Body of pancreas (tissue), 4 donors: ENCODE measurements at places on chromosomes 3 and 15.

DNA sequence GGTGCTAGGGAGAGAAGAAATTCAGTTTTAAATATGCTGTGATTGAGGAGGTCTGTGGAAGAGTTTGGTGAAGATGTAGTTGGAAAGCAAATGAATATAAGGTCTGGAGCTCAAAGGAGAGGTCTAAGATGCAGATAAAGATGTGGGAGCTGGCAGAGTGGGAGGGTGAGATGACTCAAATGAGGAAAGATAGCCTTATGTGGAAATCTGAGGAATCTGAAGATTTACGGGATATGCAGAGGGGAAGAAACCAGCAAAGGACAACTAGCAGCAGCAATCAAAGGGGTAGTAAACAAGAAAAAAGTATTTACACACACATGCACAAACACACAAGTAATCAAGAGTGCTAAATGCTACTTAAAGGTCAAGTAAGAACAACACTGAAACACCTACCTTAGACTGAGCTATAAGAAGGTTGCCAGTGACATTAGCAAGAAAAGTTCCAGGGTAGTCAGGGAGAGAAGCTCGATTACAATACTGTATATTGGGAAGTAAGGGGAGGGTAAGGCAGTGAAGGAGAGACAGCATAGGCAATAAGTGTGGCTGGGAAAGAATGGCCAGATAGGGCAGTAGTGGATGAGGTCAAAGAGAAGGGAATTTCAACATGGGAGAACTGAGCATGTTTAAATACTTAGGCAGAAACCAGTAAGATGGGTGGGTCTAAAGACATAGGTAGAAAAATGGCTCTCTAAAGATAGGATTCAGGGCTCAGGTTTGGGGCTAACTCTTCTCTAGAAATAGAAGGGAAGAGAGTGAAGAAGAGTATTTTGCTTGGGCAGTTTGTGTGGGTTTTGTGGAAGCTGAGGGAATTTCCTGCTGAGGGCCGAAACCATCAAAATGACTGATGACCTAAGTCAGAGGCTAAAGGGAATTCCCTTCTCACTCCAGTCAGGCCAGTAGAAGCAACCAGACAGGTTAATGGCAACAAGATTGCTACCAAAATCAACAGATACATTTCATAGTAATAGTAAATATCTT is 8.9 kb downstream of the CMTM6 start:
- no peak for DNase-seq

- no peak for DNase-seq
Measured at GRCh38 chr15:27062951-27063350, 92.0 kb downstream of the GABRG3 start.

DNA sequence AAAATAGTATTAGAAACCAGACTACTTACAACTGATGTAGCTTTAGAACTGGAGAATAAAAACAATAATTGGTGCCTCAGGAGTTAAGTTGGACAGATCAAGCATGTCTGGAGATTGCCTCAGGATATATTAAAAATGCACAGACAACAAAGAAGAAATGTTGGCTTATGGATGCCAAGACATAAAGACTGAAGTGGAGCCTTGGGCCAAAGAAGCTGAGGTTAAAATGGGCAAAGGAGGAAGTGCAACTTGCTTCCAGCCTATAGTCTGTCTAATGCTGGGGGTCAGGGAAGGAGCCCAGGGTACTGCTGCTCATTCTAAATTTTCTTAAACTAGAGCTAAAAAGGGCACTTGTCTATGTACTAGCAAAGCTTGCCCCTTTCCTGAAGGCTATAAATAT is 77.5 kb downstream of the ESYT3 start:
- DNase-seq = no peak

DNA sequence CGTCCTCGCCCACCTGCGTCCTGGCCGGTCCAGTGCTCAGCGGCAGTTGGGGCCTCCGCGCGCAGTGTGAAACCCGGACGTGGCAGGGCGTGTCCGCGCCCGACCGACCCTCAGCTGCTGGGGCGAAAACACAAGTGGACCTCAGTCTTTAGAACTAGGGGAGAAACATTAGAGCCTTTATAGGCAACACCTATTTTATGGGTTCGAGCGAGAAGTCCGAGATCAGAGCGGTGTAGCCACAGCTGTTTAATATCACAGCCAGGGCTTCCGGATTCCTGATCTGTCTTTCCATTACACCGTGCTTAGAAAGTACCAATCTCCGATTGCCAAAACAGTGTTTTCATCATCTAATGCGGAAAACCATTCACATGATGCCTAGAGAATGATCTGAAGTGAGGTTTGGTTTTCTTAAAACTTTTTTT is 506 bp downstream of the RAD51 start:
- DNase-seq = no peak

DNA sequence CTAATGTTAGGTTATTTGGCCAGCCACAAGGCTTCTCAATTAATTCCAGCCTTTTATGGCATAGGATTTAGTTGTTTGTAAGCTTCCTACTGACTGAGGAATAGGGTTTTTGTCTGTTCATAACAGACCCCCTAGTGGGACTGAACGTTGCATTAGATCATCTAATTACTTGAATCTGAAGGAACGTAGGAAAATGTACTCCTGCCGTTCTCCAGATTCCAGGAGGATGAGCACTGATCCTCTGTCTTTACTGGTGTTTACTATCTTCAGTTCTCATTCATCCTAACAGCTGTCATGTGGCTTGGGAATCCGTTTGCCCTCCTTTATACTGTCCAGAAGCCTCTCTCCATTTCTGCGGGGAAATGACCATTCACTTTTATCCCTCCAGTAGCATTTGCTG is 52.7 kb downstream of the RAD54L2 start:
- no peak for DNase-seq

GRCh38 chr3:174110761-174111160 is 713.2 kb downstream of the NLGN1 start:
- no peak for DNase-seq

DNA sequence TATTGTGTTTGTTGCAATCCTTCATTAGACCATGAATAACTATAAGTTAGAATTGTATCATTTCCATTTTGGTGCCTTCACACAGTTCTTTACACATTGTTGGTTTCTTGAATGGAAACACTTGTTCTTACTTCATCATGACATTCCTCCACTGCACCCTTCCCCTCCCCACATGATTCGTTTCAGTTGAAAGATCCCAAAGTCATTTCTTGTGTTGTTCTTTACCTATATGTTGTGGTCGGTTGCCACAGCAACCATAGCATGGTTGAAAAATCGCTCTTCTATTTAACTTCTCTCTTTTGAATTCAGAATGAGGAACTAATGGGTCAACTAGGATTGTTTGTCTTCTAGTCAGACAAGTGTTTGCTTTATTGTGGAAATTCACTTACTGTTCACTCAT is 103.3 kb downstream of the IL1RAP start:
- no peak for DNase-seq

DNA sequence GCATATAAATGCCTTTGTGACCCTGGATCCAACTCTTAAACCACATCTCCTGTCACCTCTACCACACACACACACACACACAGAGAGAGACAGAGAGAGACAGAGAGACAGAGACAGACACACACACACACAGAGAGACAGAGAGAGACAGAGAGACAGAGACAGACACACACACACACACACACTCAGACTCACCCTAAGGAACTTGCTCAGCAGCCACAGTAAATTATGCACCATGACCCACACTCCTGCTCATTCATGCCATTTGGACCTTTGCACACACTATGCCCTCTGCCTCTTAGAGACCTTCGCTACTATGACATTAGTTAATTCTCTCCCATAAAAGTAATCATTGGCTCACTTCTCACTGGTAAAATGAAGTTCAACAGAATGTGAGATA is 275.7 kb downstream of the ADAMTSL3 start:
- DNase-seq = no peak

GRCh38 chr15:56980473-56980872 is 62.0 kb downstream of the TCF12 start:
- no peak for DNase-seq

DNA sequence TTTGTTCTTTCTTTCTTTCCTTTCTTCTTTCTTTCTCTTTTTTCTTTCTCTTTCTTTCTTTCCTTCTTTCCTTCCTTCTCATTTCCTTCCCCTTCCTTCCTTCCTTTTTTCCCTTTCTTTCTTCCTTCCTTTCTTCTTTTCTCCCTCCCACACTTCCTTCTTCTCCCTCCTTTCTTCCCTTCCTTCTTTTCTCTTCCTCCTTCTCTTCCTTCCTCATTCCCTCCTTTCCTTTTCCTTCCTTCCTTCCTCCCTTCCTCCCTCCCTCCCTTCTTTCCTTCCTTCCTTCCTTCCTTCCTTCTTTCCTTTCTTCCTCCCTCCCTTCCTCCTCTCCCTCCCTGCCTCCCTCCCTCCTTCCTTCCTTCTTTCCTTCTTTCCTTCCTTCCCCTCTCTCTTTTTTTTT is 755.7 kb upstream of the GRM7 start:
- no peak for DNase-seq

GRCh38 chr15:88651971-88652370 is 13.2 kb downstream of the ISG20 start:
- DNase-seq = no peak

DNA sequence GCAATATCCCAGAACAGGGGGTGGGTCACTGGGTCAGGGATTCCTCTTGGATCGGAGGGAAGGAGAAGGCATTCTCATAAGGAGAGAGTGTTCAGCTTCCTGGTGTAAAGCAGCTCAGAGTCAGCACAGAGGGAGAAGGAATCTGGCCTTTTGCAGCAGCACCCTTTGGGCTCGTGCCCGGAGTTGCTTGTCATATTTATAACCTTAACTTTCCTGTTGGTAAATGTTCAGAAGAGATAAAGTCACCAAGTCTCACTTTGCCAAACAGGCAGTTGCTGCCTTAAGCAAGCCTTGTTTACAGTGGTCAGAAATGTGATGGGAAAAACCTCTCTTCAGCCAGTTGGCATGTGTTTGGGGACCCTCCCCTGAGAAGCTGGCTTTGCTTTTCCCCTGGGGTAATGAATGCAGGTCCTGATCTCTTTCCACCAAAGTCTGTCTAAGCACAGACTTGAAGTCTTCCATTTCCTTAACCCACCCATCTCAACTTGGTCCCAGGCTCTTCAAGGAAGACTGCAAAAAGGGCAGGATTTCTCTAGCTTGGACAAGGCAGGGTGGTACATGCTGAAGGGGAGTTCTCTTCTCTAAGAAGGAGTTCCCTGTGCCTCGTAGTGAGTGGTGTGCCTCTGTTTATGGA is 206.9 kb upstream of the BHLHE40 start:
- DNase-seq = peak; percentile 98

GRCh38 chr3:126342991-126343648 is 14.1 kb downstream of the KLF15 start:
- no peak for DNase-seq

GRCh38 chr3:179308001-179308400 is 14.8 kb upstream of the ZNF639 start:
- DNase-seq = no peak

- DNase-seq = no peak
Measured at GRCh38 chr15:27490867-27491595, 520.0 kb downstream of the GABRG3 start.

GRCh38 chr15:65373163-65373651 is 4.6 kb downstream of the IGDCC3 start:
- no peak for DNase-seq

- no peak for DNase-seq
Measured at GRCh38 chr3:47916201-47916600, 100.0 kb downstream of the MAP4 start.

GRCh38 chr15:91866971-91867372 is 13.5 kb downstream of the SLCO3A1 start:
- no peak for DNase-seq

- peak; percentile 85 for DNase-seq
Measured at GRCh38 chr15:64521726-64522164, 61.4 kb downstream of the ZNF609 start.

DNA sequence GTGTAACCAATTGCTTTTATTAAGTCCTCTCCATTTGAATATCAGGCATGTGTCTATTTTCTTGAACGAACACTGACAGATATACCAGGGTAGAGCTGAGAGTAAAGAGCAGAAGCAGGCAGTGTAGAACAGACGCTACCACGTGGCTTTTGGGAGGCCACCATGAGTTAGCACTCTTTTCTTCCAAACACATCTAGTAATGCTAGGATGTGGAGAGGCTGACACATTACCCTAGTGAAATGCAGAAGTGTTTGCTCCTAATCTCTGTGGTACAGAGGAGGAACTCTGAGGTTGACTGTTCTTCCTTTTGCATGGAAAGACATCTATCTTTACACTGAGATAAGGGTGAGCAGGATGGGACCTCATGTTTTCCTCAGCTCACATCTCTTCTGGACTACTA is 216.3 kb downstream of the SATB1 start:
- no peak for DNase-seq

DNA sequence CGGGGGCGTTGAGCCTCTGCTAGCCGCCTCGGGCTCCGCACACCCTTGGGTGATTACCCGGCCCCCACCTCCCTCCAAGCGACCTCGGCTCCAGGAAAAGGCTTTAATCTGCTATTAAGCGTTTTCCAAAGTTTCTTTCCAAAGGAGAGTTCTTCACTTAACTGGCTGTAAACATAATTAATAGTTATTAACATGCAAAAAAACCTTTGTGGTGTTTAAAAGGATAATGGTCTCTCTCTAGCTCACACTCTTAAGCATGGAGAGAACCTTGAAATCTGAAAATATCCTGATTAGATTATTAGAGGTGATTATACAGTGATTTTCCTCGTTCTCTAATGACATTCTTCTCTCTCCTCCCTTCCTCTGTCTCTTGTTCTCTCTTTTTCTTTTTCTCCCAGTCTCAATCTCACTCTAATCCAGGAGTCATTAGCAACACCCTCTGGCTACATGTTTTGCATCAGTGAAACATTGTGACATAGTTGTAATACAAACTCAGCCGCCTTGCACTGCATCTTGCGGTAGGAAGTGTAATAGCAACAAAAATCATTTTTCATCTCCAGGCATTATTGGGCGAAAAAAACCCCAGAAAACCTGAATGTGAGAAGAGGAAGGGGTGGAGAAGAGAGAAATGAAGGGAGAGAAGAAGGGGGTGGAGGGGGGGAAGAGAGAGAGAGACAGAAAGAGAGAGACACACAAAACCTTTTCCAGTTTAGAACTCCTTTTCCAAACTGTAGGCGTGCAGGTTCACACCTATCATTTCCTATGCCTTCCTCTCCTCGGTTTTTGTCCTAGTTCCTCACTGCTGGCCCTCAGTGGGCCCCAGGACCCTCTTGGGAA is 24.4 kb downstream of the NR2F2 start:
- DNase-seq = no peak

DNA sequence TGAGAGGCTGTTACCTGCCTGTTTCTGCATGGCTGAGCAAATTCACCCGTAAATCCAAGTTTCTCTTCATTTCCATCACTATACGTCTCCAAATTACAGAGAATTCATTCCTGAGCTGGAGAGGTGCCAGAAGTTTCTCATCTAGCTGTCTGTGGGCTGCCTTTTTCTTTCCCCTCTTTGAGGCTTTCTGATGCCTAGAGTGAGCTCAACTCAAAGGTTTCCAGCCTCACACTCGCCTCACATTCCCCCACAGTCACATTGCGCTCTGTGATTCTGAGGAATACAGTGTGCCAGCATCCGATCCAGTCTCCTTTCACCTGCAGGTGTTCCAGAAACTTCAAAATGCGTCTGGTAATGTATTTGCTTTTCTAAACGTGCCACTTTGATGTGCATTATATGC is 267.2 kb downstream of the MFSD1 start:
- no peak for DNase-seq

- DNase-seq = no peak
Measured at GRCh38 chr3:23735062-23735461, 70.7 kb upstream of the UBE2E1 start.

- DNase-seq = no peak
Measured at GRCh38 chr3:30577788-30578187, 28.6 kb upstream of the TGFBR2 start.

- no peak for DNase-seq
Measured at GRCh38 chr3:113295463-113295862, 84.1 kb downstream of the BOC start.
